GM23338 (cell line): ENCODE measurements at places on chromosomes 6 and 20. TPM values are rescaled to one million over a fixed set of nuclear protein-coding genes. Genes with fewer than 3 reads are reported as not detected.

DNA sequence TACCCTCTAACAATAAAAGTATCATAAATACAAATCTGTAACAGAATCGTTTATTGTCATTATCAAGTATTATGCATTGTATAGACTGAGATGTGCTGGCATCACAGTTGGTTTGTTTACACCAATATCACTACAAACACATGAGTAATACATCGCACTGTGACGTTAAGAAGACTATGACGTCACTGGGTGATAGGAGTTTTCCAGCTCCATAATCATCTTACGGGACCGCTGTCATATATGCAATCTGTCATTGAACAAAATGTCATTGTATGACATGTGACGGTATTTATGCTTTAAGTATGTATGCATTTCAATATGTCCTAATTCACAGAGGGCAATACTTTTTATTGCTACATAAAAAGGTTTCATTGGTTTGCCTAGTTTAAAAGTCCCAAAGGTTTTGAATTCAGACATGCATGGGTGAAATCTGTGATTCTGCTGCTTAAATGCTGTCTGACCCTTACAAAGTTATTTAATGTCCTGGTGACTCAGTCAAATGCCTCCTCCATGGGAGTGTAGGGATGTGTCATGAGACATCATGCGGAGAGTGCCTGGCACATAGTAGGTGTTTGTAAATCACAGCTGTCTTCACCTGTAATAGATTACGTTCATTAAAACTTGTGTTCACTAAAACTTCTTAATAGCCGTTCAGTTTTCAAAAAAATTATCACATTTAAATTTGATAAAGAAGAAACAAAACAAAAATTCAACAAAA lies 160.7 kb upstream of the PDE10A start:
- no peak for DNase-seq
- H3K4me3 ChIP-seq = no peak overlapping the region
- H3K36me3 ChIP-seq = no peaks in the 10 kb centered on the region
- peaks cover 21% of the 10 kb centered on the region for H3K4me1 ChIP-seq
- no peaks in the 10 kb centered on the region for H3K27me3 ChIP-seq

Gene KHDRBS2
- 6.8 and 11.7 TPM in 2 replicates for total RNA-seq

- H3K36me3 ChIP-seq = no peaks in the 10 kb centered on the region
- H3K27me3 ChIP-seq = no peaks in the 10 kb centered on the region
- no peak overlapping the region for H3K27ac ChIP-seq
- H3K4me3 ChIP-seq = no peak overlapping the region
- no peaks in the 10 kb centered on the region for H3K4me1 ChIP-seq
- no peak for DNase-seq
These were observed 436.6 kb downstream of the PRKN start for GRCh38 chr6:162290846-162291465.

- H3K27me3 ChIP-seq = no peaks in the 10 kb centered on the region
- no peak overlapping the region for H3K4me3 ChIP-seq
- peaks cover 4% of the 10 kb centered on the region for H3K36me3 ChIP-seq
- no peak for DNase-seq
- H3K4me1 ChIP-seq = no peaks in the 10 kb centered on the region
- H3K27ac ChIP-seq = no peak overlapping the region
These were observed 40.5 kb downstream of the DYNLT1 start for GRCh38 chr6:158604048-158604406.

DNA sequence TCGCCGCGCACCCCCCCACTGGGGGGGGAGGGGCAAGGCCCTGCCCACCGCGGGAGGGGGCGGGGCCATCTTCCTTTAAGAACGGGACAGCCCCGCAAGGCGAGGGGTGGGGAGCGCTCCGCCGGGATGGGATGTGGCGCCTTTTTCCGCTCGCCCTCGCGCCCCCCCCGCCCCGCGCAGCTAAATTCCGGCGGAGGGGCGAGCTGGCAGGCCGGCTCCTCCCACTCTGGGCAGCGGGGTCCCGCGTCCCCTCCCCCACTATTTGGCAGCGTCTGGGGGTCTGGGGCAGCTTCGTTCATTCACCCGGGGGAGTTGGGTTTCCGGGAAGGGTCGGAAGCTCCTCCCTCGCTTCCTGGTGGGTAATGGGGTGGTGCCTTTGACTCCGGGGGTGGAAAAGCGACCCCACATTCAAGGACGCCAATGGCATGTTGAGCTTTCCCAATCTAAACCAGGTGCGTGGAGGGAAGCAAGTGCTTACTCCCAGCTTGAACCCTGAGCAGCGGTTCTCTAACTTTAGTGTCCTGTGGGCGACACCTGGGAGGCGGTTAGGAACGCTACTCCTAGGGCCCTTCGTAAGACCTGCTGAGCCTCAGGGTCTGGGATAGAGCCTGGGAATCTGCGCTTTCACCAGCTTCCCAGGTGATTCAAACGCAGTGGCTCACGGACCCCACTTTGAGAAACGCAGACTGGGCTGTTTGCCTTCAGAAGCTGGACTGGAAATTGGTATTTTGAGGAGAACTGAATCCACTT lies 927 bp downstream of the ASXL1 start:
- peaks cover 68% of the 10 kb centered on the region for H3K27me3 ChIP-seq
- peak; percentile 99 for DNase-seq
- H3K4me1 ChIP-seq = peaks cover 21% of the 10 kb centered on the region
- H3K4me3 ChIP-seq = peak overlapping the region; percentile 93

- DNase-seq = no peak
- H3K36me3 ChIP-seq = 0 out of 2 replicates have a peak, but pooled peaks cover 3% of the 10 kb centered on the region
- no peak overlapping the region for H3K4me3 ChIP-seq
- no peaks in the 10 kb centered on the region for H3K27me3 ChIP-seq
These were observed 74.9 kb downstream of the TNFAIP3 start for GRCh38 chr6:137941995-137942394.

Gene ACSS2
- total RNA-seq = 43.4 and 49.3 TPM in 2 replicates

DNA sequence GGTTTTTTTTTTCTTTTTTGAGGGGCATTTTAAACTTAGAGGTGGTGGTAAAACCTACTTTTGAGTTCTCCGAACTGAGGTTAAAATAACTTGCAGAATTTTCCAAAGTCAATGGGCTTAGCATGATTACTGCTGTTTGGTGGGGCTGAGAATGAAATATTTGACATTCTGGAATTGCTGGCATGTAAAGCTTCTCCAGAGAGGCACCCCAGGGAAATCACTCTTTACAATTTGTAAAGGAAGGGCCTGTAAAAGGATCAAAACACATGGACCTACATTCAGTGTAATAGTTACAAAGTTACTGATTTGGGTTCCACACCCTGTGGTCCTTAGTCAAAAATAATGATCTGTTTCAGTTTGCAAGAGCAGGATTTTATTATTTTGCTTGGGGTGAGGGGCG lies 5.5 kb downstream of the FAM217B start:
- peaks cover 16% of the 10 kb centered on the region; the same call in 1 of the 2 replicates for H3K36me3 ChIP-seq
- peak; percentile 45 for DNase-seq
- peaks cover 14% of the 10 kb centered on the region for H3K4me1 ChIP-seq
- peak overlapping the region; percentile 34; the same call in 1 of the 2 replicates for H3K27ac ChIP-seq
- H3K27me3 ChIP-seq = no peaks in the 10 kb centered on the region

DNA sequence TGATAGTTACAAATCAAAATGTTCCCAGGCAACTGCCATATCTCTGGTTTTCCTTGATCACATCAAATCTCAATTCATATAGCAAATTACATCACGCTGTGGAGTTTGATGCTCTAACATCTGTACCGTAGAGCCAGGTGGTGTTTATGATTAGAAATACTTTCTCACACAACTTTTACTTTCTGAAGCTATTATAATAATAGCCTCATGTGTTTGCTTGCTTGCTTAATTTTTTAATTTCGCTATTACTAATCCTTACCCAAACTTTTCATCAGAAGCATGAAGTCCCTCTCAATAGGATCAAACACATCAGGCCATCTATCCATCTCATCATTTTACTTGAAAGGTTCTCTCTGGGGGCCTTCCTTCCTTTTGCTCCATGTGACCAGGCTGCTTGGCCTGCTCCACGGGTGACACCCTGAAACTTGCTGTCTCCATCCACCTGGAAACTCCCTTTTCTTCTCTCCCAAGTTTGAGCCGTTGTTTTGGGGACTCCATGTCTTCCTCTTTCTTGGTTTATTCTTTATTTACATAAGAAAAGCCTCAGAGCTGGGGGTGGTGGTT lies 75.4 kb downstream of the ADAT2 start:
- no peaks in the 10 kb centered on the region for H3K4me1 ChIP-seq
- DNase-seq = no peak
- no peak overlapping the region for H3K27ac ChIP-seq
- H3K27me3 ChIP-seq = no peaks in the 10 kb centered on the region

DNA sequence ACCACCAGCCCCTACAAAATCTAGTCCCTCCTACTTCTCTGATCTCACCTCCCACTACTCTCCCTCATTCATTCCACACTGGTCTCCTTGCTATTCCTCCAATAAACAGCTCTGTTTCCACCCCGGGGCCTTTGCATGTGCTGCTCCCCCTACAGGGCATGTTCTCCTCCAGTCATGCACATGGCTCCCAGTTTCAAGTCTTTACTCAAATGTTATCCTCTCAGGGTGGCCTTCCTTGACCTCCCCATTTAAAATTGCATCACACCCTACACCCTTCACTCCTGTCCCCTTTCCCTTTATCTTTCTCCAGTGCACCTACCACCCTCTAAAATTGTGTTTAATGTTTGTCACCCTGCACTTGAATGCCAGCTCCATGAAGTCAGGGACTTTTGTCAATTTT lies 174.5 kb downstream of the MRPL14 start:
- no peaks in the 10 kb centered on the region for H3K36me3 ChIP-seq
- H3K4me3 ChIP-seq = no peak overlapping the region
- H3K27ac ChIP-seq = no peak overlapping the region
- H3K4me1 ChIP-seq = no peaks in the 10 kb centered on the region
- H3K27me3 ChIP-seq = no peaks in the 10 kb centered on the region
- no peak for DNase-seq

Gene FAM135A
- total RNA-seq = 65.8 and 68.7 TPM in 2 replicates

- no peak overlapping the region for H3K27ac ChIP-seq
- H3K27me3 ChIP-seq = no peaks in the 10 kb centered on the region
- H3K4me1 ChIP-seq = no peaks in the 10 kb centered on the region
- DNase-seq = no peak
These were observed 41.2 kb downstream of the THBS2 start for GRCh38 chr6:169212436-169212835.

GRCh38 chr6:117448732-117449485 lies 23.2 kb upstream of the ROS1 start:
- no peak for DNase-seq
- H3K27ac ChIP-seq = no peak overlapping the region
- H3K4me1 ChIP-seq = peaks cover 12% of the 10 kb centered on the region
- no peaks in the 10 kb centered on the region for H3K27me3 ChIP-seq

DNA sequence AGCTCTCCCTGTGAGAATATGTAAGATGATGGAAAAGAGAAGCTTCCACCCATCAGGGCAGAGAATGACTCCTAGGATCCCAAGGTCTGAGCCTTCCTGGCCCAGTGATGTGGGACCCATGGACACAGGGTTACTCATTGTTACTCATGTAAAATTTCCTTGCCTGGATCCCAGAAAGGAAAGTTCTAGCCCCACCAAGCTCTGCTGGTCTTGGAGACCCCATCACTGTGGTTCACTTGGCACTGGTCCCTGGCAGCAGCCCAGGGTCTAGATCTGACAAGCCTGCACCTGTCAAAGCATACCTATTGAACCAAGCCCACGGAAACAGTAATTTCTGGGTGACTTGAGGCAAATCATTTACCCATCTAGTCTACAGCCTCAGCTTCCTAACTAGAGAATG lies 22.1 kb downstream of the MDGA1 start:
- no peak for DNase-seq
- no peaks in the 10 kb centered on the region for H3K27me3 ChIP-seq
- H3K36me3 ChIP-seq = no peaks in the 10 kb centered on the region
- H3K27ac ChIP-seq = no peak overlapping the region
- no peak overlapping the region for H3K4me3 ChIP-seq

GRCh38 chr20:1375515-1375914 lies 17.3 kb downstream of the FKBP1A start:
- H3K27ac ChIP-seq = no peak overlapping the region
- H3K36me3 ChIP-seq = peaks cover 10% of the 10 kb centered on the region
- DNase-seq = no peak
- no peaks in the 10 kb centered on the region for H3K27me3 ChIP-seq
- peaks cover 14% of the 10 kb centered on the region; the same call in 1 of the 2 replicates for H3K4me1 ChIP-seq

Gene CAP2
- total RNA-seq = 6.7 and 9.4 TPM in 2 replicates

GRCh38 chr20:48489046-48489463 lies 338.7 kb downstream of the PREX1 start:
- H3K27ac ChIP-seq = no peak overlapping the region
- H3K4me1 ChIP-seq = no peaks in the 10 kb centered on the region
- no peak for DNase-seq

- no peak overlapping the region for H3K4me3 ChIP-seq
- no peak for DNase-seq
- H3K27me3 ChIP-seq = no peaks in the 10 kb centered on the region
- peaks cover 7% of the 10 kb centered on the region; the same call in 1 of the 2 replicates for H3K4me1 ChIP-seq
These were observed 74.3 kb downstream of the SLX4IP start for GRCh38 chr20:10509376-10509775.

GRCh38 chr6:148140772-148141557 lies 201.7 kb upstream of the SASH1 start:
- no peaks in the 10 kb centered on the region for H3K4me1 ChIP-seq
- H3K4me3 ChIP-seq = no peak overlapping the region
- H3K27me3 ChIP-seq = no peaks in the 10 kb centered on the region
- H3K36me3 ChIP-seq = no peaks in the 10 kb centered on the region; the same call in 1 of the 2 replicates
- DNase-seq = no peak

DNA sequence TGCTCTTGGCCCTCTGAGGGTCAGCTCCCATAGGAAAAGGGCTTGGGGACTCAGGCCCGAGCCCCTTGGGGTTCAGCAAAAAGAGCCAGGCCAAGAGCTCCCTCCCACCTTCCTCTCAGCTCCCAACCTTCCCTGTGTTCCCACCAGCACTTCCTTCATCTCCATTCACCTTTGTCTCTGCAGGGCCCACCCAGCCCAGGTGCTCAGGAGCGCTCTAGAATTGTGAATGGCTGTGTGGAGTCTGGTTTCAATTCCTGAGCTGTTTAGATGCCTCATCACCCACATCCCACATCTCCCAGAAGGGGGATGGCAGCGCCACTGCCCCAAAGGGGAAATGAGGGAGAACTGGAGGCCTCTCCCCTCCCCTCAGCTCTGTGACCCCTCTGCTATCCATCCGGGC lies 7.7 kb downstream of the GRM4 start:
- peaks cover 74% of the 10 kb centered on the region for H3K4me1 ChIP-seq
- H3K27me3 ChIP-seq = peaks cover 6% of the 10 kb centered on the region
- no peaks in the 10 kb centered on the region for H3K36me3 ChIP-seq
- H3K4me3 ChIP-seq = no peak overlapping the region

GRCh38 chr6:139518556-139519091 lies 144.2 kb upstream of the CITED2 start:
- no peak for DNase-seq
- H3K4me1 ChIP-seq = no peaks in the 10 kb centered on the region
- no peaks in the 10 kb centered on the region for H3K27me3 ChIP-seq
- H3K4me3 ChIP-seq = no peak overlapping the region
- H3K36me3 ChIP-seq = no peaks in the 10 kb centered on the region

Gene GSTA3
- not detected in 2 replicates for total RNA-seq

DNA sequence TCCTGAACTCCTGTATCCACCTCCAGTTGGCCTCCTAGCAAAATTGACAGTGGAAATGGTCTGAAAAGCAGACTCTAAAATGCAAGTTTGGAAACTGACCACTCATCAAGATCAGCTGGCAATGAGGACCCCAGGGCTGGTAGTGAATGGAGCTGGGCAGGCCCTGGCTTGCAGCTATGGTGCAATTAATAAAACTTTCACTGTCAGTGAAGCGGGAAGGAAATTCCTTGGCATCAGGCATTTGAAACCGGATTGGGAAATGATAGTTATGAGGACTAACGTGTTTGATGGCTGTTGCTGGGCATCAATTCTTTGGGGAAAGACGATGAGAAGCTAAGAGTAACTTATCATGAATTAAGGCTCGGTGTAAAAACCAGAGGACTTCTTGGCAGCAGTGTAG lies 19.1 kb downstream of the SIRPB1 start:
- H3K36me3 ChIP-seq = no peaks in the 10 kb centered on the region
- no peak overlapping the region for H3K4me3 ChIP-seq
- no peak overlapping the region for H3K27ac ChIP-seq
- H3K27me3 ChIP-seq = no peaks in the 10 kb centered on the region
- H3K4me1 ChIP-seq = no peaks in the 10 kb centered on the region
- DNase-seq = no peak
